ENCODE measurements at places on chromosomes 6 and 20.

DNA sequence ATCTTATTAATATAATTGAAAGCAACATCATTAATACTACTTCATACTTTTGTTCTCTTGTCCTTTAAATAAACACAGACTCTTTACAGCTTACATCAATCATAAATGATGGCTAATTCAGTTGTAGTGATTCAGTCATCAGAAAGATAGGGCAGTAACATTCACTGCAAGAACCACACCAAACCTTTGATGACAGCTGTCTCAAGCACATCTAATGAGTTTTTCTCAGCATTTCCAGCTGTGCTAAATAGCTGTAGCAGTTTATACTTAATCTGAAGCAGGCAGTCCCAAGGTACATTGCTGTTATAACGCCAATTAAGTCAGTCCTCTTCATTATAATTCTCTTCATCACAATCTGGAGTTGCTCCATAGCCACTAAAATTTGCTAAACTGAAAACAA lies 45.7 kb downstream of the PREP start:
- no peak for DNase-seq

DNA sequence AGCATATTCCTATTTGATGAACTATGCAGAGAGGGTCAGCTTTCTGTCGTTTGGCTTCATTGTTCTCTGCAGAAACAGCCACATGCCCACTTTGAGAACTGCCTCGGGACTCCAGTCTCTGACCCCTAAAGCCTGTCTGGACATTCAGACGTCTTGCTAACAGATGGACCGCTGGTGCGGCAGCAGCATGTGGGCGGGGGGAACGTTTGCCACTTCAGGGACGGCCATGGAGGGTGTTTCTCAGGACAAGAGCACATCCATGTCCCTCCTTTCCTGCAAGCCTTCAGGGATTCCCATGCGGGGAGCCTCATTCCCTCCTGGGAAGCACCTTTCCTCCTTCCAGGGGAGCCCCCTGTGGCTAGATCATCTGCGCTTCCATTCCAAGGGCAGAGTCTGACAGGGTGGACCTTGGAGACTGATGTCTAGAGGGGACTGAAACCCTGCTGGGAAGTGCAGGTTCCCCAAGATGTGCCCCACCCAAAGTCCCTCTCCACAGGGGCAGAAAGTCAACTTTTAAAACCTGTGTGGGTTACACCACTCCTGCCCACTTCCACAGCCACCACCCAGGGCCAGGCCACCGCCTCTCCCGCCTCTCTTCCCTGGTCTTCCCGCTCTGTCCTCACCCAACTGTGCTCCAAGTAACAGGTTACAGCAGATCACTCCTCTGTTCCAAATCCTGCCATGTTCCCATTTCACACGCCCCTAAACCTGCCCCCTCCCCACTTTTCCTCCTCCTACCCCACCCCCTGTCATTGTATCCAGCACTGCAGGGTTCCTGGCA lies 94.8 kb upstream of the PMEPA1 start:
- DNase-seq = no peak

DNA sequence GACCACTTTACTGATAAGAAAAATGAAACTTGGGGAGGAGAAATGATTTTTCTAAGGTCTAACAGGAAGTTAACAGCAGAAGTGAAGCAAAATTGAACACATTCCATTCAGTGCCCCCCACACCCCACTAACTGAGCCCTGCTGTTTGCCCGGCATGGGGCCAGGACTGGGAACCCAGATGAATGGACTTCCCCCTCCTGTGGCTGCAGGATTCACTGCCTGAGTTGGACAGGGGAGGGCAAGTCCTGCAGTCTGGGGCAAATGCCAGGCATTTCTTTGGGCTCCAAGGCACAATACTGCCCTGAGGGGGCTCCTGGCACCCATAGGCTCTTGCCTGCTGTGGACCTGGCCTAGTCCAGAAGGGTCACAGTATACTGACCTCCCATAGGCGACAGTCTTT lies 28.3 kb downstream of the FYN start:
- DNase-seq = no peak

GRCh38 chr20:1033751-1034414 lies 31.8 kb upstream of the RSPO4 start:
- DNase-seq = no peak

GRCh38 chr20:52924411-52925271 lies 47.5 kb upstream of the TSHZ2 start:
- no peak for DNase-seq

- no peak for DNase-seq
Measured at GRCh38 chr6:160349020-160349441, 853 bp downstream of the SLC22A3 start.

GRCh38 chr20:43909720-43910119 lies 4.9 kb upstream of the TOX2 start:
- no peak for DNase-seq

DNA sequence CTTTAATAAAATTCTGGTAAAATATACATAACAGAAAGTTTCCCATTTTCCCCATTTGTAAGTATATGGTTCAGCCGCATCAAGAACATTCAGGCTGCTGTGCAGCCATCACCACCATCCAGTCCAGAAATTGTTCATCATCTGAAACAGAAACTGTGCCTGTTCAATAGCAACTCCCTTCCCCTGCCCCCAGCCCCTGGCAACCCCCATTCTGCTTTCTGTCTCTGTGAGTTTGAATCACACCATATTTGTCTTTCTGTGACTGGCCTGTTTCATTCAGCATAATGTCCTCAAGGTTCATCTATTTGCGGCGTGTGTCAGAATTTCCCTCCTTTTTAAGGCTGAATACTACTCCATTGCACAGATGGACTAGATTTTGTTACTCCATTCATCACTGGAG lies 19.1 kb downstream of the VSTM2L start:
- DNase-seq = no peak
